ENCODE measurements at places on chromosomes 3 and 15.

- no peak for DNase-seq
Measured at GRCh38 chr15:49242820-49243219, 72.8 kb downstream of the GALK2 start.

- DNase-seq, result no peak
Measured at GRCh38 chr15:77609558-77609957, 23.2 kb downstream of the LINGO1 start.

GRCh38 chr15:79025802-79026201, 64.8 kb downstream of the RASGRF1 start:
- no peak for DNase-seq

GRCh38 chr15:51103330-51103729, 8.6 kb upstream of the TNFAIP8L3 start:
- no peak for DNase-seq

DNA sequence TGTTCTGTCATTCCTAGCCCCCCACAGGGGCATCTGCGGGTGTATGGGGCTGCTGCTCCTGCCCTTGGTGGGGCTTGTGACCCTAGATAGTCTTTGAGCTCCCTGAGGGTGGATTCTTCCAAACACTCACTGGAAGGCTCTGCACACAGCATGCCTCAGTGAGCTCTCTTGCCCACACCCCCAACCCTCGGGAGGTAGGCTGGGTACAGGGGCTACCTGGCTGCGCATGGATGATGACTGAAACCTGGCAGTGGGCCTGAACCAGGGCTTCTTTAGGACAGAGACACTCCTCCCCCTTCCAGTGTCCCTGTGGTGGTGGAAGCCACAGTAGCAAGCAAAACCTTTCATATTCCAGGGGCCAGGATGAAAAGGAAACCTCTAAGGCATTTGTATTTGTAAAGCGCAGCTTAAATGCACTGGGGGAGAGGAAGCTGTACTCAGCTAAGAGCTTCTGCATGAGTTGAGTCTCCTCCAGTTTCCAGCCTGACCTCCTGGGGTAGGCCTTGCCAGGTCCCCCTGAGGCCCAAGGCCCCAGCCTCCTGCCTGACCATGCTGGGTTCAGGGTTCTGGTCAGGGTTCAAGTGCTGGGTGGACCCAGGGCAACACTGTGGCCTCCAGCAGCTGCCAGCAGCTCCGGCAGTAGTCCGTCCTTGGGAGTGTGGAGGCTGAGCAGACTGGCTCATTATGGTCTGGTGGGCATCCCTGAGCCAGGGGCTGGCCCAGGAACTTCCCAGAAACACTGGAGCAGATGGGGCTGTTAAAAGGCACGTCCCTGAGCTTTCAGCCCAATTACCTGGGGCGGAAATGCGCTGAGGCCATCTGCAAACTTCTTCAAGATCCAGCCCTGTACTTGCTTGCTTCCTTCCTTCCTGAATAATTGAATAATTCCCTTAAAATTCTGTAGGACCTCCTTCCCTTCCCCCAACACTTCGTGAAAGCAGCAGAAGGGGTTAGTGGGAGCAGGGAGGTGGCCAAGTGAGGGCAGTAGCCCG, 89.7 kb downstream of the HMG20A start:
- DNase-seq, result no peak

GRCh38 chr15:33098094-33099058, 96.1 kb downstream of the FMN1 start:
- DNase-seq, result no peak

DNA sequence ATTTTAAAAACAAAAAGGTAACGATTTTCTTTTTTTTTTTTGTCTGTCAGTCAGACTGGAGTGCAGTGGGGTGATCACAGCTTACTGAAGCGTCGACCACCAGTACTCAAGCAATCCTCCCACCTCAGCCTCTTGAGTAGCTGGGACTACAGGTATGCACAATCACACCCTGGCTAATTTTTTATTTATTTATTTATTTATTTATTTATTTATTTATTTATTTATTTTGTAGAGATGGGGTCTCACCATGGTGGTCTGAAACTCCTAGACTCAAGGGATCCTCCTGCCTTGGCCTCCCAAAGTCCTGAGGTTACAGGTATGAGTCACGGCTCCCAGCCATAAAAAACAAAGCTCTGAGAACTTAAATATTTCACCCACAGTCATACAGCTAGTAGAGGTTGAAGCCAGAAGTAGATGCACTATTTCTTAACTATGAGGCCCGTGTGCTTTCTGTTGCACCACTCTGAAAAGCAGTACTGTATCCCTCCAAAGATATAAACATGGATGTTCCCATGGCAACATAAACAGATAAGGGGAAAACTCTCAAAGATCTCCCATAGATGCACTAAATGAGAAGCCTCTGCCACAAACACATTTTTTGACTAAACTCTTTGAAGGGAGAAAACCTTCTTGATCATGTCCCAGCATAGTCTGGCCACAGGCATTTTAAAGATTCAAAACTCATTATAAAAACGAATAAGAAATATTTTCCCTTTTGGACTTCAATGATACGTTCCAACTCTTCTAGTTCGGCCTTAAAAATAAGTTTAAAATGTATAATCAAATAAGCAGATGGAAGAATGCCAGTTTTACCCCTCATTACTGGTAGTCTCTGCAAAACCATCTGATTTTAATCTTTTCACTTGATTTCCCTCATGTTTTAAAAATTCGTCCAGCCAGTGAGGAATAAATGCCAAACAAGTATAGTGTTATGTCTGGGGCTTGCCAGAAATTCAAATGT, 162.3 kb upstream of the ARHGEF26 start:
- no peak for DNase-seq

DNA sequence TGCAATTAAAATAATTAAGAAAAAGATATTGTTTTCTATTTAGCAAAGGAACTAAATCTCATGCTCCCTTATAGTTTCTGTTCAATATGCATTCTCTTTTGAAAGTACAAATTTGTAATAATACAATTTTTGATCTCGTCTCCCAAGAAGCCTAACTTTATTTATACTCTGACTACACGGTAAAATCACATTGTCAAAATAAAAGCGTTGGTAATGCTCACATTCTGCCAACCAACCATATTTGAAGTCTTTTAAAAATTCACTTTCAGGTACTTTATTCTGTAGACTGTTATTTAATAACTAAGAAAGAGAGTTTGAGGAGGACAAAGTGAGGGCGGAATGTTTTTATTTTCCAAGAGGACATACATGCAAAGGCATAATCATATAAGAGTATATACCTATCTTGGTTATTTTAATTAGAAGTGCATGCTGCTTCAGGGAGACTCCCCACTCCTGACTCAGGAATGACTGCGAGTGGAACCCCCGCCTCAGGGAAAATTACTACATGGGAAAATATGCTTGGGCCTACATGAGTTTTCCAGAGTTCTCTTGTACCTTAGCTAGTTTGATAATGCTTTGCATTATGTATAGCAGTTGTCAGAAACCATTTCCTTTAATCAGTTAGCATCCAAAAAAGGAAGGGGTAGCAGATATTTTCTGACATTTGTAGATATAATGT, 19.3 kb downstream of the MBNL1 start:
- no peak for DNase-seq

DNA sequence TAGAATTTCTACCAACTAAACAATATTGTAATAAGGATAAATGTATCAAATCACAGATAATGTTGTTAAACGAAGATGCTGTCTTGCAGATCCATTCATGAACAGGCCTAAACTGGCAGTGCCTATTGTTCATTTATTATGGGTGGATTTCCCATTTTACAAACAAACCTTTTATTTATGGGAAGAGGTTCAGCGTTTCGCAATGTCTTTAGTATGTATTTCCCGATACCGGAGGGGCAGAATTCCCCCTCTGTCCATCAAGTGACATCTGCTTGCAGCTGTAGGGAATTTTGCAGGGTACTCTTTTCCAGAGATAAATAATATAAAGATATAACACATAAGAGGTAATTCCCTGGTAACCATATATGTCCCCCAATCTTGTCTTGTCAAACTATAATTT, 5.7 kb downstream of the CEP19 start:
- DNase-seq, result no peak

GRCh38 chr3:194089357-194090177, 46.4 kb upstream of the HES1 start:
- peak; percentile 67 for DNase-seq

- DNase-seq, result no peak
Measured at GRCh38 chr15:28896951-28897350, 11.2 kb downstream of the APBA2 start.

GRCh38 chr15:61088675-61089074, 140.4 kb downstream of the RORA start:
- no peak for DNase-seq

DNA sequence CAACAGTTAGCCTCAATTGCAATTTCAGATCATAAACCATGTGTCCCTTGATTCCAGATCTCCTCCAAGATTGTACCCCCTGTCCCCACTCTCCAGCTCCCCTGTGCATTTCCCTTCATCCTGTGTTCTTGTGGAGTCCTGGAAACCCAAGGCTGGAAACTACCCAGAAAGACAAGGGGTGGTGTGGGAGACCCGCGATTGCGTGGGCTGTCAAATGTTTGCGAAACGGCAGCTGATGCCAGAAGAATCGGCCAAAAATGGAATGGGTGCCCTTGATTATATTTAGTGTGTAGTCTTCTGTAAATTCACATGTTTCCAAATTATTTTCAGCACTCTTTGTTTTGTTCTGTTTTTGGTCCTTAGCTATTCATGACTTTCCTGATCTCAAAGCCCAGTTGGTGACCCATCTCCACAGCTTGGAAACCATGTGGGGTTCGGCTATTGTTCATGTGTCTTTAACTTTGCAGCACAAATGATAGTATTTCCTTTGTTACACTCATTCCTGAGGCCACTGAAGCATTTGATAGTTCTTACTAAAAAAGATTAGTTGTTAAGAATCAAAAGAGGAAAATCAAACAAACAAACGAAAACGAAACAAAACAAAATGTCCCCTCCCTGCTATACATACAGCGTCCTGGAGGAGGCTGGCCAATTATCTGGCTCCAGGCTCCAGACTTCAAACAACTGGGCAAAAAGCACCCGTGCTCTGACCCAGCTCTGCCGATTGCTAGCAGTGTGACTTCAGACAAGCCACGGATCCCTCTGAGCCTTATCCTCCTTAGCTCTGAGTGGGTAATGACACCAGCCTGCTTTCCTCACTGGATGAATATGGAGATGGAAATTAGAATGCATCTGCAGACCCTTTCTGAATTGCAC, 120.9 kb downstream of the CACNA2D3 start:
- no peak for DNase-seq

DNA sequence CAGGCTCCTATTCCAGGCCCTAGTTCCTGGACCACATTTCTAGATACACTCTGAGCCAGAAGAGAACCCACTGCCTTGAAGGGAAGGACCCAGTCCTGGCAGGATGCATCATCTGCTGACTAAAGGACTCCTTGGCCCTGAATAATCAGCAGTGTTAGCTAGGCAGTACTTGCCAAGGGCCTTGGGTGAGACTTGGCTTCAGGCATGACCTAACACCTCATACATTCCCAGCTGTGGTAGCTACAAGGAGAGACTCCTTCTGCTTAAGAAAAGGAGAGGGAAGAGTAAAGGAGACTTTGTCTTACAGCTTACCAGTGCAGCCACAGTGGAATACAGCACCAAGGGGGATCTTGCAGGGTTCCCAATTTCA, 26.4 kb downstream of the PEAK1 start:
- DNase-seq, result no peak

- DNase-seq, result no peak
Measured at GRCh38 chr15:76866716-76867321, 38.3 kb downstream of the SCAPER start.

DNA sequence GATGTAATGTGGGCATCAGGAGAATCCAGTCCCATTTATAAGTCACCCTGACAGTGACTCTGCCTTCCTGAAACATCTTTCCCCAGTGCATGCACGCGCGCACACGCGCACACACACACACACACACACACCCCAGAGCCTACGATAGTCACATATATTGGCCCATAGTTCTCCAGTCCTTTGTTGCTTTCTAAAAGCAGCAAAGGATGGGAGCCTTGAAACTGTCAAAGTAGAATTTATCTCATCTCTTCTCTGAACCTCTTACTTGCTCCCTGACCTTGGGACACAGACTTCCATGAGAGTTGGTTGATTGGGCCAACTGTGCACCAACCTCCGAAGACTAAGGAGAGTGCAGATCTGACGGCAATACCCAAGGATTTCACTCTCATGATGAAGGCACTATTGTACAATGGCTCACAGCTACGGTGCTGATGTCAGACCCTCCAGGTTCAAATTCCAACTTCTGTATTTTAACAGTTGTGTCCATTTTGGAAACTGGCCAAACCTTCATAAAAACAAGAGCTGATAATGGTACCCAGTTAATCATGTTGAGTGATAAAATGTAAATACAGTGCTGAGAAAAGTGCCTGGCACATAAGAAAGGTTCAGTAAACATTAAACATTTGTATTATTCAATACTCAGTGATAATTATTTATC, 8.3 kb downstream of the CPA3 start:
- no peak for DNase-seq

DNA sequence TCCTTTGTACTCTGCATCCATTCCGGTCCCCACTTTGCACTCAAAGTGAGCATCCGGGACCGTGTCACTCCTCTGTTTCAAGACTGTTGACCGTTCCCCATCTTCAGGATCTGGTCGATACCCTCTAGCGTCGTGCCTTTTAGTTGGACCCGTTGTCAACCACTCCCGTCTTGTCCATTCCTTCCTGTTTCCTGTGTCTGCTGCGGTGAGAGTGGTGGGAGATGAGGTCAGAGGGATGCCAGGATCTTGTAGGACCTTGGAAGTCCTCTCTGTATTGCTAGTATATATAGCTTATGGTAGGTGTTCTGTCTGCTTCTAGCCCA, 624 bp downstream of the BRK1 start:
- DNase-seq, result no peak

DNA sequence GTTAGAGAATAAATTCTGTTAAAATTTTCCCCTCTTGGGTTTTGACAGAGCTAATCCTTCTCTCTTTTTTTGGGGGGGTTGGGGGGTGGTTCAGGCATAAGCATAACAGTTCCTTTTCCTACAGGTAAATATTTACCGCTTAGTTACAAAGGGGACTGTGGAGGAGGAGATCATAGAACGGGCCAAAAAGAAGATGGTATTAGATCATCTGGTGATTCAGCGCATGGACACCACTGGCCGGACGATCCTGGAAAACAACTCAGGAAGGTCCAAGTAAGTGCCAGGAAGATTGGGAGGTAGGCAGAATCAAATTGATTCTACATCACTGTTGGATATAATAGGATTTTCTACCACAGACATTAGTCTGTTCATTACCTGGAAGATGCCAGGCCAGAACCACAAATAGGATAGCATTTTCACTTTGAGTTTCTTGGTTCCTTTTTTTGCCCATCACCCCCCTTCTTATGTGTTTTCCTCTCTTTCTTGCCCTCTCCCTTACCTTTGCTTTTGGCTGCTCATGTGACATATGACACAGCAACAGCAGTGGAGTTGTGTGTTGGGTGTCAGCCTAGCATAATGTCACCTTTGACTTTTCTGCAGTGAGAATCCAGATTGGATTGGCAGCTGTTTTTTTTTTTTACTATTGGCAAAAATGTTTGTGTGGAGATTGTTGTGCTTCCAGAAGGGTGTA, 79.0 kb downstream of the CHD2 start:
- no peak for DNase-seq

DNA sequence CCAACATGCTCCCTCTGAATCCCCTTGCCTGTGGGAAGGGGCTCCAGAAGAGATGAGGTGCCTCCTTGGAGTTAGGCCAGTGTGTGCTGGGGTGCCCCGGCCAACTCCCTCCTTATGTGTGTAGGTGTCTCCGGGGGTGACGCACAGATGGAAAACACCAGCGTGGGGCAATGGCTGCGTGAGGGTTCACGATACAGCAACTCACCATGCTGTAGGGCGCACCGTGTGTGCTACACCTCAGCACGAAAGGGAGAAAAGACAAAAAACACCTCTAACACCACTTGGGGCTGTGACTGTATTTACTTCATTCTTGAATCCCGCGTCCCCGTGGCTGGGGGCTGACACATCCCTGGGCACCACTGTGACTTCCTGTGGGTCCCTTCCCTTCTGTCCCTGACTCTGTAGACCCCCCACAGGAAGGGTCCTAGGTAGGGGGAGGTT, 1.6 kb upstream of the CALML4 start:
- DNase-seq, result no peak
